ENCODE measurements at places on chromosomes 3 and 15.

DNA sequence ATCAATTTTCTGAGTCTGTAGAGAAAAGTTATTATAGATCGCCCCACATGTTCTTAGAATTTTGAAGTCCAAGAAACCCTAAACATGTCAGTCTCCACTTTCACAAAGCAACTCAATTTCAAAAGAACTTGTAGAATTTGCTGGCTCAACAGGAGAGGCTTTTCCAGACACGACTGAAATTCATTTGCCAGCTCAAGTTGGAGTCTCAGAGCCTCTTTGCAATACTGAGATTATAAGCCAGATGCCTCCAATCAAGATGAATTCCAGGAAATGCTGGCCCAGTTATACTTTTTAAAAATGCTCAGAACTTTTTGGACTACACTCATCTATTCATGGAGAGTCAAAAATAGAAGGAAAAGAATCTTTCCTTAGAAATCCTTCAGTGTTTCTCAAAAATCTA lies 56.9 kb upstream of the NLGN1 start:
- no peak for DNase-seq

- DNase-seq = no peak
Observed at GRCh38 chr15:58742022-58742813, 7.3 kb downstream of the ADAM10 start.

- DNase-seq = no peak
Observed at GRCh38 chr3:49387721-49388120, 24.1 kb downstream of the RHOA start.

- no peak for DNase-seq
Observed at GRCh38 chr15:44130778-44131177, 64.3 kb downstream of the FRMD5 start.

GRCh38 chr3:128281461-128282367 lies 128.4 kb downstream of the EEFSEC start:
- DNase-seq = no peak

- no peak for DNase-seq
Observed at GRCh38 chr3:187626581-187626980, 43.6 kb downstream of the SST start.

DNA sequence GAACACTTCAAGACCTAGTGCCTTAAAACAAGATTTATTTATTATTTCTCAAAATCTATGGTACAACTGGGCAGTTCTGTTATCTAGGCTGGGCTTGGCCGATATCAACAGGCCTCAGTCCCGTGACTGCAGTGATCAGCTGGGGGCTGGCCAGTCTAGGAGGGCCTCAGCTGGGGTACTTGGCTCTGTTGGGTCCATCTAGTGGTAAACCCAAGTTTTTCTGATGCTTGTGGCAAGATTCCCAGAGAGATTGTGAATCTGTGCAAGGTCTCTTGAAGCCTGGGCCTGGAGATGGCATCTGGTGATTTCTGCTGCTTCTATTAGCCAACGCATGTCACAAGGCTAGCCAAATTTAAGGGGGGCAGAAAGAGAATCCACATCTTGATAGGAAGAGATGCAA lies 482.4 kb upstream of the SGO1 start:
- no peak for DNase-seq

GRCh38 chr3:160400702-160401150 lies 1.3 kb downstream of the SMC4 start:
- DNase-seq = no peak

DNA sequence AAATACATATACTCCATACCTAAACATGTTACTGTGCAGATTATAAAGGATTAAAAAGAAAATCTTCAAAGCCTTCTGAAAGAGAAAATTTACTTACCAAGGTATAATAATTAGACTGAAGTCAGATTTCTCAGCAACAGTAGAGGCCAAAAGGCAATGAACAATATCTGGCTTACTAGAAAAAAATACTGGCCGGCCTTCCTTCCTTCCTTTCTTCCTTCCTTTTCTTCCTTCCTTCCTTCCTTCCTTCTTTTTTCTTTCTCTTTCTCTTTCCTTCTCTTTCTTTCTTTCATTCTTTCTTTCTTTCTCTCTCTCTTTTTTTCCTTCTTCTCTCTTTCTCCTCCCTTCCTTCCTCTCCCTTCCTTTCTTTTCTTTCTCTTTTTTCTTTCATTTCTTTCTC lies 209.6 kb downstream of the KCNH8 start:
- no peak for DNase-seq

DNA sequence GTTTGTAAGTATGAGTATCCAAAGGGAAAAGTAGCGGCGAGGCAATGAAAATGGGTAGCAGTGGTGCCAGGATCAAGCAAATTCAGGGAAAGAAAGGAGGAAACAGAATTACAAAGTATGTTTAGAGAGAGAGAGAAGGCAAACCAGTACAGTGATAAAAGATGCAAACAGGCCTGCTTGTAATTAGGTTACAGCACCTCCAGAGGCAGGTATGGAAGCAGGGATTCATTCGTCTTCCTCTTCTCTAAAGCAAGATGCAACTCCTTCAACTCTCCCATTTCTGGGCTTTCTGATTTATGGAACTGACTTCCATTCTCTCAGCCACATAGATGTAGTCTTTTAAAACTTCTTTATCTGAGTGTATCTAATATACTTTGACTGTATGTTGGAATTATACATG lies 68.0 kb downstream of the CRYBG3 start:
- no peak for DNase-seq

DNA sequence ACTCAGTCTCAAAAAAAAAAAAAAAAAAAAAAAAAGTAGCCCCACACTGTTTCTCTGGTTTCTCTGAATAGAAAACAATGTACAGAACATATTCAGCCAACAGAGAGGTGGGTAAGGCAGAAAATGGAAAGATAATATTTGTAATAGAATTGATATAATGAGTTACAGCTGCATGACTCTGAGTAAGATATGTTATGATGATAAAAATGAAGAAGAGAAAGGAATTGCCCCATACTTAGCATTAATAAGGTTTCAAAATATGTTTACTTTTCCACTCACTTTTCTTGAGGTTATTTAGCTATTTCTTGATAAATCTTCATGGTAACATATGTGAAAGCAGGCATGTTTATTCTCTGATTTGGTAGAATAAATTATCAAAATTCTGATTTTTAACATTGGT lies 100.9 kb upstream of the ROBO2 start:
- DNase-seq = no peak

GRCh38 chr3:157274644-157275137 lies 114.7 kb upstream of the CCNL1 start:
- no peak for DNase-seq

DNA sequence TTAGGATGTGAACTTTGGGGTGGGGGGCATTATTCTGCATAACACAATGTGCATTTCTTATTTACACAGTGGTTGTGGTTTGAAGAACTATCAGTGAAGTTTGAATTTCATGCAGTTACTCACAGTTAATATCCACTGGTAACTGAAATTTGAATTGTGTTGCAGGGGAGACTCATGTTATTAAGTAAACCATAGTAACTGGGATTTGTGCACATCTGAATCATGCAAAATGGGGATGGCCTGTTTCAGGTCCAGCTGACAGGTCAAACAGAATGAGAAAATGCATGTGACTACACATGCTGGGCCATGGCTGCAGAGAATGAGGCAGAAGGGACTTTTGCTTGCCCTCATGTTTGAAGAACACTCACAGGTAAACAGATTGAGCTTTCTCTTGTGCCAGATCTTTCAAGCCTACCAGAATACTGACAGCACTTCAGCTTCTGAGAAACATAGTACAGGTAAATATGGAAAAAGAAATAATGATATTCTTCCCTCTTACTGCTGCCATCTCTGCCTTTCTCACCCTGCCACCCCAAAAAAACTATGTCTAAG lies 115.0 kb downstream of the POLQ start:
- no peak for DNase-seq

DNA sequence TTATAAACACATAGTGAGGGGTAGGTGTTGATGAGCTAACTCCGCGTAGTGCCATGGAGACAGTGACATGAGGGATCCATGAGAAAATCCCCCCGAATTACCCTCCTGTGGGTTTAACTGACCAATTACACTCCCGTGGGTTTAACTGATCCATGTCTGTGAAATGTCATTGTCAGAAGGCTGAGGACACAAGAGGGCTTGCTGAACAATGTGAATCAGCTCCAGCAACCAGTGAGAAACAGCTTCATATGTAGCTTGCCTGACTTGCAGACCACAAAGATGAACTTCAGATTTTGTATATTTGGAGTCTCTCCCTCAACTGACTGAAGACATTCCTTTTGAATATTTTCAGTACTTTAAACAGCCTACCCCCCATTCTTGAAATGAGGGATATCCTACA lies 144.9 kb downstream of the FBN1 start:
- no peak for DNase-seq

GRCh38 chr3:162073422-162073975 lies 576.9 kb downstream of the OTOL1 start:
- DNase-seq = no peak

DNA sequence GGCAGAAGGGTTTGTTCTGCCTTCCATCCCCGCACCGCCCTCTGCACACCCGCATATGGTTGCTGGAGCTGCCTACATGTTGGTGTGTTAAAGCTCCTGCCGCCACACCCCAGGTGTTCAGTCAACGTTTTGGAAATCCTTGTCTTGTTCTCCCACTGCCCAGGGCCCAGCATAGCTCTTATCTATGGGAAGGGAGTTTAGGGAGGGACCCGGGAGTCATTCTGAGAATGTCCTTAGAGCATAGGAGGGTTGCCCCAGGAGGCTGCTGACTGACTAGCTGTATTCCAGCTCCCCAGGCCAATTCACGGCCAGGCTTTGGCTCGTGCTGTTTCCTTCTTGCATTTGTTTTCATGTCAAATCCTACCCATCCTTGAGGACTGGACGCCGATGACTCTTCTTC lies 46.8 kb downstream of the MAGEF1 start:
- DNase-seq = no peak

- no peak for DNase-seq
Observed at GRCh38 chr15:31525988-31526665, 199.5 kb downstream of the KLF13 start.

All from NCI-H2227 treated with DMSO at 0.1 percent for 48 hours (cell line).